Activated CD4-positive, CD25-positive, alpha-beta regulatory T cell treated with anti-CD3 and anti-CD28 coated beads, Interleukin-2, amount 50 U/mL, for 24 hours (primary cell): ENCODE measurements at places on chromosomes 4 and X.
A peak's percentile ranks its signal among the peaks of the same experiment; 100 is the strongest.

DNA sequence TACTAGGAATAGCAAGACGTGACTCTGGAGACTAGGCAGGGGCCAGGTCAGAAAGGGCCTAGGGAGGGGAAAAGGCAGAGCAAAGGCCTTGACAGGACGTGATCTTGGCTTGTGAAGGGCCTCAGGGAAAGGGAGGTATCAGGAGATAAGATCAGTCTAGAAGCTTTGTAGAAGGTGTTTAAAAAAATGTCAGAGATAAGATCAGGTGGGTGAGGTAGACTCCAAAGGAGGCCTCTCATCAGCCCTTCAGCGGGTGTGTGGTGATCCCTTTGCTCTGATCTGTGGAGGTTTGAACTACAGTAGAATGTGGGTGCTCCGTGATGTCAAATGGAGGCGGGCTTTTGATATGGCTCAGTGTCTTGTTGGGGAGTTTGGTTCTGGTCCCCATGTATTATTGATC is 78.8 kb upstream of the PRPS1 start:
- no peak for ATAC-seq

DNA sequence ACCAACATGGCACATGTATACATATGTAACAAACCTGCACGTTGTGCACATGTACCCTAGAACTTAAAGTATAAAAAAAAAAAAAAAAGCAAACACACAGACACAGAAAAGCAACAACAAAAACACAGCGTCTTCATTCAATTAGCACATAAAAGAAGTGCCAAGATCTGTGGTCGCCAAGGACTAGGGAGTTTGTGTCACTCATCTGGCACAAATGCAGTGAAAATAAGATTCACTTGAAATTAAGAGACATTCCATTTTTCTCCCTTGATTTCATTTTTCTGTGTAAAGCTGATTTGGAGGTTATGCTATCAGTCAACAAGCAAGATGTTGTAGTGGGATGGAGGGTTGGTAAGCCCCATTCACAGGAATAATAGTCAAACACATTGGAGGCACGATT is 115.3 kb downstream of the FAT4 start:
- ATAC-seq: no peak

DNA sequence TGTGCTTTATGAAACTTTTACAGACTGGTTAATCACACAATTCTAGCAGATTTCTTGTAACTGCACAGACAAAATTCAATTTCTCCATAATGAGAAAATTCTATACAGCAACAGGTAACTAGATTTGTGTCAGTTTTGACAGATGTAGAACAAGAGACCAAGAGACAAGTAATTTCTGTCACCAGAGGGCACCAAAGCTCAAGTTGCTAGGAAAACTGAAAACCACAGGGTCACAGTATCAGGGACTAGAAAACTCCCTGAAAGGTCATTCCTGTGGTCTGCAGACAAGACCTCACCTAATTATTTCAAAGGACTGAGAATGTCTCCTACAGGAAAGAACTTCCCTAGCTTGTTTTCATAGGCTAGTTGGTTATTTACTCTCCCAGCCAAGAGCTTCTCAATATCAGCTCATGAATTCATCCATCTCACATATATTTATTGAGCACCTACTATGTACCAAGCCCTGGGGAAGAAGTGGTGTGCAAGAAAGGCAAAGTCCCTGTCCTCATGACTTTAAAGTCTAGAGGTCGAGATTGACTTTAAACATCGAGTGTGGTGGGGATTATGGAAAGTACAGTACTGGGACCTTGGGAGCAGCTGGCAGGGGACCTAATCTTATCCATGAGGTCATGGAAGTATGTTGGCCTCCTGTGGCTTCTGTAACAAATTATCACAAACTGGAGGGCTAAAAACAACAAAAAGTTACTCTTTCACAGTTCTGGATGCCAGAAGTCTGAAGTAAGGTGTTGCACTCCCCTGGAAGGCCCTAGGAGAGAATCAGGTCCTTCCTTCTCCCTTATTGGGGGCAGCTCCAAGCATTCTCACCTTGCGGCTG is 47.8 kb upstream of the SETD7 start:
- ATAC-seq: no peak

DNA sequence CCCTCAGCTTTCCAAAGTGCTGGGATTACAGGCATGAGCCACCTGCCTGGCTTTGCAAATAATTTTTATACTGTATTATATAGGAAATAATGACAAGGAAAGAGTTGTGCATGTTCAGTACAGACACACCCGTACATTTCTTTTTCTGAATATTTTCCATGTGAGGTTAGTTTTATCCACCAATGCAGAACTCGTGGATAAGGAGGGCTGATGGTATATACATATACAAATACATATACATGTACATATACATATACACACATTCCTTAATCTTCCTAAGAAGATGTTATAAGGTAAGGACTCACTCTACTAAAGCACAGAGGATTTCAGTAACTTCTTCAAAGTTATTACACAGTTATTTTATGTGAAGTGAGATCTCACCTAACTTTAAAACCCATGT is 925.8 kb downstream of the C4orf33 start:
- no peak for ATAC-seq

- no peak for ATAC-seq
Measured at GRCh38 chrX:147803948-147804347, 107.8 kb upstream of the FMR1 start.

- ATAC-seq: no peak
Measured at GRCh38 chrX:37993837-37994619, 12.3 kb upstream of the SYTL5 start.

DNA sequence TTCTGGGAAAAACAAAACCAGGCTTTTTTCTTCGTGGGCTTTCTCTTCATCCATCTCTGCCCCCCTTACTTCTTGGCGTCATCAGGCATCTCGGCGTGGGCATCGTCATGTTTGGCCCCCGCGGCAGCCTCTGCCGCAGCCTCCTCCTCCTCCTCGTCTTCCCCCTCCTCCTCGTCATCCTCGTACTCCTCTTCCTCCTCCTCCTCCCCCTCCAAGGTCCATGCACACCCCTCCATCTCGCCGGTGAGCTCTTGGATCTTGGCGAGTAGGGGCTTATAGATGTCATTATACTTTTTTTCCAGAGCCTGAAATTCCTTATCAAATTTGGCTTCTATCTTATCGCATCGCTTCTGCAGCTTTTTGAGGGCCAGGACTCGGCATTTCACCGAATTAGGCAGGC is 488 bp downstream of the NAP1L5 start:
- no peak for ATAC-seq

- ATAC-seq: no peak
Measured at GRCh38 chr4:137116144-137116543, 416.1 kb downstream of the PCDH18 start.

GRCh38 chrX:11886745-11887144 is 128.7 kb downstream of the MSL3 start:
- no peak for ATAC-seq

- peak; percentile 6 for ATAC-seq
Measured at GRCh38 chr4:1592709-1593417, 91.2 kb downstream of the FAM53A start.

DNA sequence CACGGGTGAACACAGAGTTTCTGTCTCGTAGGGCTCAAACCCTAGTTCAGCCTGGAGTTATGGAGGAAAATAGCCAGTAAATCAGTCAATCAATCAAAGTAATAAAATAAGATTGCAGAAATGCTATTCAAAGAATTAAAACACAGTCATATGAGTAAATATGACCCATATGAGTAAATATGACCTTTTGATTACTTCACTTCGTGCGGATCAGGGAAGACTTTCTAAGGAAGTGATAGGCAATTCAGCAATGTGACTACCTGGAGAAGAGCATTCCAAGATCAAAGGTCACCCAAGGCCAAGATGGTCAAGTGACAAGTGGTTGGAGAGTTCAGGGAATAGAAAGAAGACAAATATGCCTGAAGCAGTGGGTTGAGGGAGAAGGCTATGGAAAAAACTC is 722.6 kb downstream of the ADGRL3 start:
- no peak for ATAC-seq

GRCh38 chr4:6226506-6226905 is 26.2 kb upstream of the JAKMIP1 start:
- no peak for ATAC-seq

GRCh38 chrX:51759055-51759839 is 16.0 kb downstream of the GSPT2 start:
- ATAC-seq: no peak

DNA sequence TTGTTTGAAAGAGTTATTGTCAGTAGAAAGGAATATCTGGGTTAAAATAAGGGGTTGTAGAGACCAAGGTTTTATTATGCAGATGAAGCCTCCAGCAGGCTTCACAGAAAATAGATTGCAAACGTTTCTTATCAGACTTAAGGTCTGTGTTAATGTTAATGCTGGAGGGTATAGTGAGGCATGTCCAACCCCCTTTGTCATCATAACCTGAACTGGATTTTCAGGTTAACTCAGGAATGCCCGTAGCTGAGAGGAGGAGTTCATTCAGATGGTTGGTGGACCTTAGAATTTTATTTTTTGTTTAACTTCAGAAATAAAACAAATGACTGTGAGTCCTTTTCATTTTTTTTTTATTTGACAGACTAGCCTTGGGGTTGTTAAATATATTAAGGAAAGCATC is 354.1 kb downstream of the GPM6A start:
- no peak for ATAC-seq

GRCh38 chr4:185792384-185793115 is 19.4 kb downstream of the SORBS2 start:
- ATAC-seq: no peak

GRCh38 chr4:73730867-73731266 is 9.5 kb upstream of the CXCL8 start:
- no peak for ATAC-seq

- peak; percentile 88 for ATAC-seq
Measured at GRCh38 chrX:46279925-46280313, 265.3 kb downstream of the ZNF674 start.

DNA sequence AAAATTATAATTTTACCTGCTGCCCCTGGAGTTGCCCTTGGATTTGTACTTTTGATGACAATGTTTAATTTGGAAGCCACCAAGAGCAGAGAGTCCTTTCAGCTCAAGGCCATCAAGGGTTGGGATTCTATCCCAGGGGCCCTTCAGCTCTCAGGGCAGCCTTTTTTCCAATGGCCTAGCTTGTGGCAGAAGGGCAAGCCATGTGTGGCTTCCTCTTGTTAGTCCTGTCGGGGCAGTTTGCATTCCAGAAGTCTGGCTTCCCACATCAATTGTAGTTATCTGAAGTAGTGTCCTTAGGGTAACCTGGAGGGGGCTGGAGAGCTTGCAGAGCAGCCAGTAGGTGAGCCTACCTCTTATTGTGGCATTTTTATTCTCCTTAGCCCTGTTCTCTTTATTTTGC is 569.4 kb downstream of the TRAM1L1 start:
- ATAC-seq: no peak

DNA sequence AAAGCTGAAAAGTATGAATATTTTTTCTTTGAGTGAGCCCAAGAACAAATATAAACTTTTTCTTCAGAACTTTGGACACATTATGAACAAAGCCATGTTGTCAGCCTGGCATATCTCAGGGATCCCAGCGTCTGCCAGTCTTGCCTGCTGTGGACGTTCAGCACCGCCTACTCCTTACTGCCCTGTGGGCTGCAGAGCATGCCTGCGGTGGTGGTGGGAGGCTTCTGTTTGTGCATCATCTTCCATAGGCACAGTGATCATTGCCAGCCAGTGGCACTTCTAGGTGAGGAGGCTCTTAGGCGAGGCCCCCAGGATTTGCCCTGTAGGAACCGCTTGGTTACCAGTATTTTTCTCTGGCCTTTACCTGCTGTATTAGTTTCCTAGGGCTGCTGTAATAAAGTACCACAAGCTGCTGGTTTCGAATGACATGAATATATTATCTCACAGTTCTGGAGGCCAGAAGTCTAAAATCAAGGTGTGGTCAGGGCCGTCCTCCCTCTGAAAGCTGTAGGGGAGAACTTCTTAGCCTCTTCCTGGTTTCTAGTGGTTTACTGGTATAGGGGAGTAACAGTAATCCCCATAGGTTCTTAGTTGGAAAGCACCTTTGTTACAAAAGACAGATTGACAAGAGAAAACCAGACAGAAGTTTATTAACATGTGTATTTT is 15.4 kb downstream of the ANXA3 start:
- ATAC-seq: no peak

GRCh38 chr4:3238721-3239120 is 10.2 kb upstream of the MSANTD1 start:
- no peak for ATAC-seq

- ATAC-seq: peak; percentile 75
Measured at GRCh38 chr4:139171876-139172691, 4.9 kb downstream of the ELF2 start.

DNA sequence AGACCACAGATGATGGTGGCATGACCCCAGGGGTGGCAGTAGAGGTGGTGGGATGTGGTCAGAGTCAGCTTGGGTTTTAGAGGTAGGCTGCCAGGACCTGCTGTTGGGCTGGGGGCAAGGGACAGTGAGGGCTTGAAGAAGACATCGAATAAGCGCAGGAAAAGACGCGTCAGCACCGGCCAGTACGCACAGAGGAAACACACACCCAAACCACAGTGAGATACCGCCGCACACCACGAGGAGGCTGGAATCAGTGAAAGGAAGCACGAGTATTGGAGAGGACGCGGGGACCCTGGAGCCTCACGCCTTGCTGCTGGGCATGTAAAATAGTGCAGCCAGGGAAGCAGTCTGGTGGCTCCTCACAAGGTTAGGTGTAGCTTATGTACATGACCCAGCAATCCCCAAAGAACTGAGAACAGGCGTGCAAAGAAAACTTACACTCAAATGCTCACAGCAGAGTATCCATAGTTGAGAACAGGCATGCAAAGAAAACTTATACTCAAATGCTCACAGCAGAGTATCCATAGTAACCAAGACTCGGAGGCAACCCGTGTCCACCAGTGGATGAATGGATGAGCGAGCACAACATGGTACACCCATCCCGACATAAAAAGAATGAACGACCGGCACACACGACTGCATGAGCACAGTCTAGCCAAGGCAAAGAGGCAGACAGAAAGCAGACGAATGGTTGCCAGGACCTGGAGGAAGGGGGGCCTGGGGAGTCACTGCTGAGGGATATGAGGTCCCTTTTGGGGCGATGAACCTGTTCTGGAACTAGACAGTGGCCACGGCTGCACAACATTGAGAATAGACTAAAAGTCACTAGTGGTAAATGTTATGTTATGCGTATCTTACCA is 13.3 kb downstream of the PDZD4 start:
- ATAC-seq: no peak

GRCh38 chrX:34072906-34073305 is 59.2 kb downstream of the FAM47A start:
- no peak for ATAC-seq

- ATAC-seq: no peak
Measured at GRCh38 chrX:63758011-63758410, 27.0 kb downstream of the ARHGEF9 start.

DNA sequence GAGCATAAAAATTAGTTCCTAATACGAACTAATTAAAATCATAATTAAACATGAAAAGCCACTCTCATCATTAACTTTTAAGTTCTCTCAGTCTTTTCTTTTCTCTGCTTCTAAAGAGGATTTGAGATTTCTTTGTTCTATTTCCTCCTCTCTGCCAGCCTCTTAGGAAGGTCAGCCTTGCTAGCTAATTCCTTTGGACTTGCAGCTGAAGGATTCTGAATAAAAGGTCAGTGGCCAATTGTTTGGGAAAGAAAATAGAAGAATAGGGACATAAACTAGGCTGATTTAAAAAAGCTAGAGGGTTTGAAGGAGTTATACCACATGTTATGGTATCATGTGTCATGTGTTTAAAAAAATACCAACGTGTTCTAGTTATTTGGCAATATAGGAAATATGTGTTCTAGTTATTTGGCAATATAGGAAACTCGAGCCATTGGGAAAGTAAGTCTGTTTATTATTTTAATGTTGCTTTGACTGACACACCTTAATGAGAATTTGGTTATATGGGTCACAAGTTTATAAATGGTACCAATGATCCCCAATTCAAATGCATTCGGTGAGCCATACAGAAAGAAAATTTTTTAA is 1668.7 kb upstream of the PCDH7 start:
- no peak for ATAC-seq

- no peak for ATAC-seq
Measured at GRCh38 chr4:25702848-25703247, 47.2 kb downstream of the SLC34A2 start.

GRCh38 chr4:69830560-69831269 is 29.2 kb downstream of the SULT1E1 start:
- ATAC-seq: no peak
